Thymus (tissue), 14 donors: ENCODE measurements at places on chromosomes 4 and X. TPM values are rescaled to one million over a fixed set of nuclear protein-coding genes. Genes with fewer than 3 reads are reported as not detected.
A peak's percentile ranks its signal among the peaks of the same experiment; 100 is the strongest.

Gene BBS12
- polyA plus RNA-seq = 3.3 TPM

Gene ODAPH
- 0.21 TPM for polyA plus RNA-seq

Gene S100G
- 1.2 TPM for polyA plus RNA-seq

Gene PNMA6F
- polyA plus RNA-seq = 0.02 TPM

Gene CYBB
- polyA plus RNA-seq = 7.6 TPM

Gene PCDH10
- polyA plus RNA-seq = 0.11 TPM

Gene PSMD10
- 55.1 TPM for polyA plus RNA-seq

Gene EFHC2
- 3.8 TPM for polyA plus RNA-seq

Gene CENPVL2
- polyA plus RNA-seq = 0.41 TPM

Gene ZNF185
- 5.9 TPM for polyA plus RNA-seq

GRCh38 chrX:51614353-51615012, 4.2 kb downstream of the CENPVL3 start:
- DNase-seq = peak; percentile 4

GRCh38 chrX:68874076-68874475, 45.3 kb downstream of the EFNB1 start:
- no peak for DNase-seq

- no peak for DNase-seq
Observed at GRCh38 chr4:6470502-6471306, 1.7 kb downstream of the PPP2R2C start.

DNA sequence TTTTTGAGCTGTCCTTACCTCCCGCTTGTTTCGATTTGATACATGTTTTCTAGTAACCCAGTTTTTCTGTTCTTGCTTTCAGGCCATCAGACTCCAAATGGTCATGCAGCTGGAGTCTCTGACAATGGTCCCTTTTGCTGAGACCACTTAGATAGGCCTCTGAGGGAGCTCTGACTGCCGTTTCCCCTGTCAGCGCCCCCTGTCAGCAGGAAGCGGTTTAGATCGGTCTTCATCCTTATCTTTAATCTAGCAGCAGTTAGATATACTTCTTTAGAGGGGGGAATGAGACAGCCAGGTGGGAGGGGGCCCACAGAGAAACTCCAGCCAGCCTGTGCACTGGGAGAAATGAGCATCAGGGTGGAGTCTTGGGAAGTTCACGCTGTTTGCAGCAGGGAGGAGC, 457.9 kb downstream of the GPAT3 start:
- no peak for DNase-seq

GRCh38 chr4:181908168-181908567, 335.0 kb upstream of the TENM3 start:
- DNase-seq = no peak

DNA sequence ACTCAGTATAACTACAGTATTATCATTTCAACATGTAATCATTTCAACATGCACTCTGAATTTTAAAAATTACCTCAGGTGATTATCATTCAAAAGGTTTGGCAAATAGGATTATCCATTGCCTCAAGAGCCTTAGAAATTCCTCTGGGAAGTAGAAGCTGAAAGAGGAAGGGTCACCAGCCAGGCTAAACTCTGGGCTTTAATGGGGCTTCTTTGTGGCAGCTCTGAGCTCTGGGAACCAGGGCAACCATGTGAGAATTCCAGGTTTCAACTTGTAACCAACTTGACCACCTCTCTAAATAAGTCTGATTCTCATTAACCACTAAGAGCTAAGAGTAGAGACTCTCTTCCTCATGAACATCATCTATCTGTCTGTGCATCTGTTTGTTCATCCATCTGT, 117.2 kb upstream of the MED14 start:
- DNase-seq = no peak

GRCh38 chr4:154740462-154740861, 3.3 kb upstream of the LRAT start:
- DNase-seq = no peak

DNA sequence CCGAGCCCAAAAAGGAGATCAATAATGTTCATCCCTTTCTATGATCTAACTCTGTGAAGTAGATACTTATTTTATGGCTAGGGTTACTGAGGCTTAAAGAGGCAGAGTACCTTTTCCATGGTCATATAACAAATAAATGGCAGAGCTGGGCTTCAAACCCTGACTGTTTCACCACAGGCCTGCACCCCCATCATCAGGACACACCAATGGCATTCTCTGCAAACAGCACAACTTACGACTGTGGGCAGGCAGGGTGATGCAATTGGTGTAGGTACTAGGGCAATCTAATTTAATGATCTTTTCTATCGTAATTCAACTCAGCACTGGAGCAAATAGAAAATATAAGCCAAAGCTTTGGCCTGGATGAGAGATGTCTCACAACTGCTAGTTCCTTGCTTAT, 118.8 kb upstream of the CBR4 start:
- DNase-seq = no peak

- no peak for DNase-seq
Observed at GRCh38 chrX:85309717-85310116, 65.9 kb downstream of the ZNF711 start.

DNA sequence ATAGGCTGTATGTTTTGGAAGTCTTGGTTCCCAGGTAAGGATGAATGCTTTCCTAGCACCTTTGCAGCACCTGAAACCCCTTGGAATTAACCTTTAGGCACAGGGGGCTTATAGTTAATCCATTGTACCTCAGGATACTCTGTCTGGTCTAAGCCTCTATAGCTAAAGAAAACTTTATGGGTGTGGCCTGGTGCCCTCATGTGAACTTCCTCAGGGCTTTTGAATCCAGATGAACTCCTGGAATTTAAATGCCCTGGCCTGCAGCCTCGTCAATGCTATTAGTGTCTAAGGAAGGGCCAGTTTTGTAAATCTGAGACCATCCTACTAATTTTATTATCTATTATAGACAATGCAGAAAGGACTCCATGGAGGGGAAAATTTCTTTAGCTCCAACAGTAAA, 33.8 kb downstream of the IRS4 start:
- DNase-seq = no peak

DNA sequence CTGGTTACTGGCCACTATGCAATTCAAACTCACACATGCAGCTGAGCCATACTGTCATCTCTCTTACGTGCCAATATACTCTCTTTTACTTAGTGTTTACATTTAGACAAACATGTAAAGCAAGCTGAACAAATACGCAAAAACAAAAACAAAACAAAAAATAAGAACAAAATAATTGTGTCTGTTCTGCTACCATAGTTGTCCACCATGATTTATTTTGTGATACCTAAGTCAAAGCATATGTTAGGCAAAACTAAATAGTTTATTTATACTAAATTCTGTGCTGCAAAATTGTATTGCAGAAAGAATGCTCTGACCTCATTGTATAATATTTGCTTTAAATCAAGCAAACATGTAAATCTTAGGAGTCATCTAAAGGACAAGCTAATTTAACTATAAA, 943.2 kb upstream of the AGA start:
- no peak for DNase-seq

GRCh38 chrX:51851507-51852085, 41.8 kb upstream of the MAGED1 start:
- no peak for DNase-seq

GRCh38 chr4:38160487-38161207, 200.4 kb downstream of the PTTG2 start:
- no peak for DNase-seq

- no peak for DNase-seq
Observed at GRCh38 chr4:83022724-83023450, 12.1 kb upstream of the COPS4 start.

DNA sequence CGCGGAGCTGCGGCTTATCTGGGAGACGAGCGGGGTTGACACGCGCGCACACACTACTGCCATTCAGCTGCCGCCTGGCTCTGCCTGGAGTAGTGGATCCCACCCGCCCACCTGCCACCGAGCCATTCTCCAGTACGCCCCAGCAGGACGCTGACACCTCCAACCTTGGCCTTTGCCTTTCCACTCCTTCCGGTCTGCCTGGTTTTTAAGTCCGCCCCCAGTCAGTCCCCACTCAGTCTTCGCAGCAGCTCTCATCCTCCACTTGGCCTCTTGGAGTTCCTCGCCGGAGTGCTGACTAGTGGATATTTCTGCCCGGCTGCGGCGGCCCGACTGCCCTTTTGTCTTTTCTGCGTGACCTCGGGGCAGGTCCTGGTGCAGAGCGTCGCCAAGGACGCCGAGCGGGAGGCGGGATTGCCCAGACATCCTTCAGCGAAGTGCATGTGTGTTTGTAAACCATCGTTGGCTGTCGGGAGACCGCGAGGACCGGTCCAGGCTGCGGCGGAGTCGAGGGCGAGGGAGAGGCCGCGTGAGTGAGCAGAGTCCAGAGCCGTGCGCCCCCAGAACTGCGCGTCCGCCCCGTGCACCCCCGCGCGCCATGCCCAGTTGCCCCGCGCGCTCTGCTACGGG, 1.1 kb downstream of the SLIT2 start:
- no peak for DNase-seq

- no peak for DNase-seq
Observed at GRCh38 chr4:159495515-159496236, 392.8 kb downstream of the RAPGEF2 start.
